Right hindlimb (tissue), 1 donor: ENCODE measurements at places on chromosomes 11 and 22.

GRCh38 chr11:57779276-57779675 is 17.7 kb downstream of the CTNND1 start:
- DNase-seq: peak; percentile 61

DNA sequence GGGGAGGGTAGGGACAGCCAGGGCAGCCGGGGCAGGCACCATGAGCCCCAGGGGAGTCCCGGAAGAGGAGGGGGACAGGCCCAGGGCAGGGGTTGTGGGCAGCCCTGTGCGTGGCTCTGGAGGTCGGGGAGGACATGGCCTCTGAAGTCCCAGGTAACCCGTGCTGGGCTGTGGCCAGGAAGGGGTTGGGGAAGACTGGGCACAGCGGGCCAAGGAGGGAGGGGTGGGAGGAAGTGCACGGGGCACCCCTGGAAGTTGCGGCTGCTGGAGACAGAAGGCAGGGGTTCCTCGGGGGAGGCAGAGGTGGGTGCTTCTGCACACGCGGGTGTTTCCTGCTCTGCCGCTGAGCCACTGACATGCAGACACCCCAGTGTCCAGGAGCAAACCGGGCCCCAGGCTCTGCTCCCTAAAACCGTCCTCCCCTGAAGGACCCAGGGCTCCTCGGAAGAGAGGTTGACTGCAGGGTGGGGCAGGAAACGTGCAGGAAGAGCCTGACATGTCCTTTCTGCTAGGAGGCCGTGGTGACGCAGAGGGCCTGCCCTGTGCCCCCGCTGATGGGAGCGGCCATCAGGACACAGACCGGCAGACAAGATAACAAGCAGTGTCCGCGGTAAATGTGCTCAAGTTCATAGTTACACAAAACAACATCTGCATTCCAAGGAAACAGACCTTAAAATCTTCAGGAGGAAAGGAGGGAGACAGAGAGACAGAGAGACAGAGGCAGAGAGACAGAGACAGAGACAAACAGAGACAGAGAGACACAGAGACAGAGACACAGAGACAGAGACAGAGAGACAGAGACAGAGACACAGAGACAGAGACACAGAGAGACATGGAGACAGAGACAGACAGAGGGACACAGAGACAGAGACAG is 5.7 kb downstream of the TNNI2 start:
- DNase-seq: no peak

GRCh38 chr11:32196137-32196536 is 105.3 kb downstream of the RCN1 start:
- DNase-seq: no peak

- no peak for DNase-seq
Observed at GRCh38 chr11:44506375-44507016, 59.0 kb upstream of the CD82 start.

DNA sequence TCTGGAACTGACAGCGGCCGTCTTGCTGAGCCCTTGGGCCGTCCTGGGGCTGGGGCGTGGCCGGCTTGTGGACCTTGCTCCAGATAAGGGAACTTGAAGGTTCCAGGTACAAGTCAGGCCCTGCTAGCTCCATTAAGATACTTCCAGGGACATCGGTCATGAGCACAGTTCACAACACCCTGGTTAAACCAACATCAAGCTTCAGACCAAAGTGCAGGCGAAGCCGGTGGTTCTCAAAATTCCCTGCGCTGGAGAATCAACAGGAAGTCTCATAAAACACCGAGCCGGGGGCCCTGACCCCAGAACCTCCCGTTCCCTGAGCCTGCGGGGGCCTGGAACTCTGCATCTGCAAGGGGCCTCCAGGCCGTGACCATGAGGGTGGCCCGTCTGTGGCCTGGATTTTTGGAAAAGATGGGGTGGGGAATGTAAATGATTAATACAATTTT is 1043.8 kb downstream of the BRD1 start:
- no peak for DNase-seq

DNA sequence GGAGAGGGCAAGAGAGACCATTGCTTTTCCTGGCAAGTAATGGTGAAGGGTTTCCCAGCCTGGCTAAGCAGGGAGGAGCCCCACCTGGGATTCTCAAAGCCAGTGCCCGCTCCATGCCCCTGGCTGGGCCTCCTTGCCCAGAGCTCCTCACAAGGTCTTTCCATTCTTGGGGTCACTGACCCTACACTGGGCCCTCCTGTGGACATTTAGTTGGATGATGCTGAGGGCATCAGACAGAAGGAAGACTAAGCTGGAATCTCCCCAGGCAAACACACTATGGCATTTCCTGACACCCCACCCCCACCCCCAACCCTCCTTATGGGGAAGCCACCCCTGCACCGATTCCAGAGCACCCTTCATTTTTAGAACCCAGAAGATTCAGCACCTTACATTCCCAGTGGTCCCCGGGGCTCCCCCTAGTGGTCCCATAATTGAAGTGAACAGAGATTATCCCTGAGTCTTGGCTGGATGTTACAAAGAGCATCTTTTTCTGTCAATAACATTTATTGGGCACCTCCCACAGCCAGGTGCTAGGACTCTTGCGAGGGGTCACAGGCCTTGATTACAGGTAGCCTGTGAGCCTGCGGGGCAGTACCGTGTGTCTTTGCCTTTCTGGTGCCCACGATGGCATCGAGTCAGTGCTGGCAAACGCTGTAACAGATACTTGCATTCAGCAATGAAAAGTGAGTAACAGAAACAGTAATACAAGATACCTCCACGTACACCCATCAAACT is 548.5 kb downstream of the BUD13 start:
- no peak for DNase-seq

DNA sequence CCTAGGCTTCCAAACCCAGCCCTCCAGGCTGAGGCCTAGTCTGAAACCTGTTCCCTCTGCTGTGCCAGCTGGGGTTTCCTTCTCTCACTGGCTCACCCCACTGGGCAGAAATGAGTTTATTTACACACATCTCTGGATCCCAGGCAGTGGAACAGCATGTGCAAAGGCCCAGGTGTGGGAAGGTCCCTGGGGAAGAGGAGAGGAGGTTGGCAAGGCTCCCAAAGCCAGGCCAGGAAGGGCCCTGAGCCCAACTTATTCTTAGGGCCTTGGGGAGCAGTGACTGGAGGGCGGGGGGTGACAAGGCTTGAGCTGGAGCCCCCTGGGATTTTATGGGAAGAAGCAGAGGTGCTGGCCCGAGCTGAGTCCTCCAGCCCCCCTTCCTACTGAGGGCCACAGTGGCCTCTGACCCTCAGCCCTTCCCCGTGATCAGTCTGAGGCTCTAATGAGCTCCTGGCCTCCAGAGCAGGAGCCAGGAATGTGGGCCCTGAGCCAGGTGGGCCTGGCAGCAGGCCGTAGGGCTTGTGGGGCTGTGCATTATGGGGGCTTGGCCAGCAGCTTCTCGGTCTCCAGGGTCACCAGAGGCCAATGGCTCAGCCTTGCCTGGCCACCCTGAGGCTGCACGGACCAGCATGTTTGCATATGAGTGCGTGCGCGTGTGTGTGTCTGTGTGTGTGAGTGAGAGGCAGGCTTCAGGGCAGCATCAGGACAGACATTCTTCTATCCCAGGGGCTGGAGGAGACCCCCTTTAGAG is 2.9 kb downstream of the MYO7A start:
- peak; percentile 48 for DNase-seq

- DNase-seq: no peak
Observed at GRCh38 chr22:39947220-39948216, 12.7 kb upstream of the TMA7B start.

GRCh38 chr11:127105593-127106541 is 105.3 kb upstream of the KIRREL3 start:
- DNase-seq: peak; percentile 50

DNA sequence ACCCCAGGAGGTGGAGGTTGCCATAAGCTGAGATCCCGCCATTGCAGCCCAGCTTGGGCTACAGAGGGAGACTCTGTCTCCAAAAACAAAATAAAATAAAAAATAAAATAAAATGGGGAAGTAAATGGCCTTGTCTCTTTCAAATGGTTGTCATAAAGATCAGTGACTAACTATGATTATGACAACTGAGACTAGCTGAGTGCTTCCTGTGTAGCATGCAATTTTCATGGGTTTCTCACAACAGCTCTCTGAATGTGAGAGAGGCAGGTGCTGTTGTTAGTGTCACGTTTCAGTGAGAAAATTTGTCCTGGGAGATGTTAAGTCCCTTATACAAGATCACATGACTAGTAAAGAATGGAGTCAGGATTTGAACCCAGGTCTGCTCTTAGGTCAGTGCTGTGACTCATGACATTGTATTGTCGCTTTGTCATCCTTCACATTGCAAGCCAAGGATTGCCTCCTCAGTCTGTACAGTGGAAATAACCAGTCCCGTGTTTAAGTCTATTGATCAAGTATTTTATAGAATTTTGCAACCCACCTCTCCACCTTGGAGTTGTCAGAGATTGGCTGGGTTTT is 163.3 kb upstream of the CCDC90B start:
- DNase-seq: no peak

DNA sequence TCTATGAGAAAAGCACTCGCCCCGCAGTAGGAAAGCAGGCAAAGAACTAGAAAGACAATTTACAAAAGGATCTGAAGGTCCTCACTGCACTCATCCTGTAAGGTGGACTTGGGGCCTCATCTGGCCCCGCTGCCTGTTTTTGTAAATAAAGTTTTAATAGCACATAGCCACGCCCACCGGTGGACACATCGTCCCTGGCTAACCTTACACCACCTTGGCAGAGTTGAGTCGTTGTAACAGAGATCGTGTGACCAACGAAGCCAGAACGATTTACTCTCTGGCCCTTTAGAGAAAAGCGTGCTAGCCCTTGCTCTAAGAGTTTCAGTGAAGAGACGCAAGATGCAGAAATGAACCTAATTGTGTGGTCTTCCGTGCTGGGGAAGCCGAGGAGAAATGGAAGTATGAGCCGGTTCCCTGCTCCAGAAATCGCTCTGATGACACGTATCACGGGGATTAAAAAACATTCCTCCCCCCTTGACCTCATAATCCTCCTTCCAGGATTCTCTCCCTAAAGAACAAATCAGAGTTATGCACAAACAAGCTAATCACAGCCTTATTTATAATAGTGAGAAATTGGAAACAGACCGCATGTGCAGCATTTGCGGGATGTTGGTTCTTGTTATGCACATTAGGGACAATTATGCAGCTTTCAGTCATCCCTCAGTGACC is 80.1 kb downstream of the CDKN1C start:
- DNase-seq: peak; percentile 14

DNA sequence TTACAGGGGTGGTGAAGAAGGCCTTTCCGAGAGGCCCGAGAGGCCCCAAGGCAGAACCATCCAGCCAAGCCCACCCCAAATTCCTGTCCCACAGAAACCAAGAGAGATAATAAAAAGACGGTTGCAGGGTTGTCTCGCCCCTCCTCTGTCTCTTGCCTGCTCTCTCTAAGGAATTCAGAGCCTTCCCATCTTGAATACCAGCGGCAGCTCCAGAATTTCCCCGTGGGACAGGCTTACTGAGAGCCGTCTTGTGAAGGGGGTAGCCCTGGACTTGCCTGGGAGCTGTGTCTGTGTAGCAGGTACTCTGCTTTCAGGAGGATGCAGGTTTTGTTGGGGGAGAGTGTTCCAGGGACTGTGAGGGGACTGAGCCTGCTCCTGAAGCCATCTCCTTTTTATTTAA is 9.6 kb upstream of the EIF3D start:
- no peak for DNase-seq

DNA sequence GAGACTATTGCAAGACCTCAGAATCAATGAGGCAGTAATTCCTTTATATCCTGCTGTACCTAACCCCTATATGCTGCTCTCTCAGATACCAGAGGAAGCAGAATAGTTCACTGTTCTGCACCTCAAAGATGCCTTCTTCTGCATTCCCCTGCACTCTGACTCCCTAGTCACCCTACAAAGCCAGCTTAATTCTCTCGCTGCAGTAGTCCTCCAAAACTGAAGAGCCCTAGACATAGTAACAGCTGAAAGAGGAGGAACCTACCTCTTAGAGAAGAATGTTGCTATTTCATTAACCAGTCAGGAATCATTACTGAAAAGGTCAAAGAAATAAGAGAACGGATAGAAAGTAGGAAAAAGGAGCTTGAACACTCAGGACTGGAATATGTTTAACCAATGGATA is 49.3 kb downstream of the PRSS23 start:
- no peak for DNase-seq

DNA sequence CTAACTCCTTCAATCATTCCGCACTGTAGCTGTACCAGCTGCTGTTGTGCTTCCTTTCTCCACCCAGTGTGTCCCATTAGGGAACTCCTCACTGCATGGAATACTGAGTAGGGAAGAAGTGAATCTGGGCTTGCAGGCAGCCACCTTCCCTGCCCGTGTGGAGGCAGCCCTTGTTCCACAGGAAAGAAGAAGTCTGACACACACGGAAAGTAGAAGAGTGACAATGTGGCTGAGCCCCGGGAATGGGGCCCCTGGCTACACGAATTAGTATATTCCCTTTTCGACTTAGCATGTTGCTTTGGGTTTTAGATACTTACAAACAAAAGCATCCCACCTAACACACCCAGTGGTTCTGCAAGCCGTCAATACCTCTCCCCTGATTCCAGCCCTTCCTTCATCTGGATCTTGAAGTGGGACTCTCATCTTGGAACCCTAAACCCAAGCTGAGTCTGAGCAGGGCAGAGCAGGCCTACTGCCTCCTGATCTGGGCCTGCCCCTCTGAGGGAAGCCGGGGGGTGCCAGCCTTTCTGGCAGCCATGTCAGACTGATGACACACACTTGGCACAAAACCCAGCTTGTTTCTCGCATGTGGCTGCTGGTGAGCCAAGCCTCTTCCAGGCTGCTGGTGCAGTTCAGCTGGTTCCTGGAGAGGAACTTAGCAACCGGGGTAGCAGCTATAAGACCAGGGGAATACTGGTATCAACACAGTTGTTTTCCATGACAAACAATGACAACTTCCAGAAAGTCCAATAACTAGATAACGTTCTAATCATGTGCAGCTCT is 71.6 kb downstream of the C11orf58 start:
- DNase-seq: peak; percentile 73

DNA sequence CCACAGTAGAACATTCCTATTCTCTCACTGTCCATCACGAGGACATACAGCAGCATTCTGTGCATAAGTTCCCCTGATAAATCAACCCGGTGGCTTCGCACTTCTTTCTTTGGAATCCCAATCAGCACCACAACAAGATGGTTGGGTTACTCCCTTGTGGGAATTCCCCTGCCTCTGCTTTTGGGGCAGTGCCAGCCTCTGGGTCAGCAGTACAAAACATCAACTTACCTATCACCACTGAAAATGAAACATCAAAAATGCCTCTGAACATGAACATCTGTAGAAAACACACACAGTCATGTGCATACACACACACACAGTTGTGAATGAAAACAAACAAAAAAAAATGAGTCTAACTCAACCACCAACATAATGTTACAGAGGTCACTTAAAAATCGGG is 79.3 kb downstream of the KCNA4 start:
- DNase-seq: no peak
